ENCODE measurements at places on chromosomes 5 and 9. TPM values are rescaled to one million over a fixed set of nuclear protein-coding genes. Genes with fewer than 3 reads are reported as not detected.

DNA sequence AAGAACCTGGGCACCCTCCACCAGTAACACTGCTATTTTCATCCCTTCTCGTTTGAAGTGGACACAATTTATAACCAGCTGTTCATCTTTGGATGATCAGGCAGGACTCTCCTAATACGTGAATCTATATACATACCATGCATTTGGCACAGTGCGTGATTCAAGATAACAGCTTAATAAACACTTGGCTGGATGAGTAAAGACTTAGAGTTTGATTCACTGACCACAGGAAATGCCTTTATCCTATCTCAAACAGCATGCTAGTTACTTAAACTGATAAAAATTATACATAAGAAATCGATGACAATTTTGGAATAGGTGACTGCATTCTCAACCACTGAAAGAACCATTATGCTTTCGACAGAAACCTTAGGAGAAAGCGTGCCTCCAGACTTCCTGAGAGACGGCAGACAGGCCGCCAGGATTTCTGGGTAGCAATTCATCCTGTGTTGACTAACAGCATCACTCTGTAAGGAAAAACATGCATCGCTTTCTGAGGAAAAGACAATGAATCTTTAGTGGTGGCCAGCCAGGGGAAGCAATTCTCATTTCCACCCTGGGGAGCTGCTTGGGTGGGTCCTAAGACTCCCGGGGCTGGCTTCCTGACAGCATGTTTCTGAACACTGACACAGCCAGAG, 9.7 kb downstream of the MRPL36 start:
- DNase-seq: no peak

DNA sequence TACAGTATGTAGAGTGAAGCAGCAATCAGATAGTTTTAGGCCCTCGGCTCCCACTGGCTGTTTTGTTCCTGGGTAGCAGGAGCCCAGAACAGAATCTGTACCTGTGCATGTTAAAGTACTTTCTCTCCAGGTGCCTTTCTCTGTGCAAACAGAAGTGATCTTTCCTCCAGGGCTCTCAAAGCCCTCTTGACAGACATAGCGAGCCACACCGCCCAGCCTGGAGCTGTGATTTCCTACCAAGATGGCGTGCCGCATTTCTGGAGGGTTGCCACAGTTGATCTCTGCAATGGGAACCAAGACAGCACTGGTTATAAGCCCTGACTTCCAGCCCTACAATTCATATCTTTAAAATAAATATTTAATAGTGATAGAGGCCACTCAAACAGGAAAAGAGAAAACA, 50.9 kb downstream of the SUSD1 start:
- peak; percentile 25 for DNase-seq

- DNase-seq: peak; percentile 7
Measured at GRCh38 chr9:110016340-110016739, 191.6 kb downstream of the C9orf152 start.

- DNase-seq: peak; percentile 56
Measured at GRCh38 chr5:169139480-169140050, 161.4 kb downstream of the SLIT3 start.

GRIA1 gene
- total RNA-seq: 2.6 TPM

DNA sequence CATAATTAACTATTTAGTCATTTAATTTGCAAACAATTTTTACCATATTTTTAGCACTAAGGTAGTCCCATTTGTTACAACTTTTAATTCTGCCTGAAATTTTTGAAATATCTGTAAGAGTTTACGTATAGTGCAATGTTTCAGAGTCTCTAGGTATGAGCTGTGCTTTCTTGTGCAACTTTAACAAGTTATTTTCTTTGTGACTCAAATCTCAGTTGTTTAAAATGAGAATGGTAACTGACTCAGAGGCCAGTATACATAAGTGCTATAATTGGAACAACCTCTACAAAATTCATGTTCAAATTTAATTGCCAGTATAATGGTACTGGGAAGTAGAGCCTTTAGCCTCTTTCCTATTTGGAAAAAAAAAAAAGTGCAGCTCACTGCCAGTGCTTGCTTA, 14.2 kb upstream of the ZNF883 start:
- DNase-seq: no peak

DNA sequence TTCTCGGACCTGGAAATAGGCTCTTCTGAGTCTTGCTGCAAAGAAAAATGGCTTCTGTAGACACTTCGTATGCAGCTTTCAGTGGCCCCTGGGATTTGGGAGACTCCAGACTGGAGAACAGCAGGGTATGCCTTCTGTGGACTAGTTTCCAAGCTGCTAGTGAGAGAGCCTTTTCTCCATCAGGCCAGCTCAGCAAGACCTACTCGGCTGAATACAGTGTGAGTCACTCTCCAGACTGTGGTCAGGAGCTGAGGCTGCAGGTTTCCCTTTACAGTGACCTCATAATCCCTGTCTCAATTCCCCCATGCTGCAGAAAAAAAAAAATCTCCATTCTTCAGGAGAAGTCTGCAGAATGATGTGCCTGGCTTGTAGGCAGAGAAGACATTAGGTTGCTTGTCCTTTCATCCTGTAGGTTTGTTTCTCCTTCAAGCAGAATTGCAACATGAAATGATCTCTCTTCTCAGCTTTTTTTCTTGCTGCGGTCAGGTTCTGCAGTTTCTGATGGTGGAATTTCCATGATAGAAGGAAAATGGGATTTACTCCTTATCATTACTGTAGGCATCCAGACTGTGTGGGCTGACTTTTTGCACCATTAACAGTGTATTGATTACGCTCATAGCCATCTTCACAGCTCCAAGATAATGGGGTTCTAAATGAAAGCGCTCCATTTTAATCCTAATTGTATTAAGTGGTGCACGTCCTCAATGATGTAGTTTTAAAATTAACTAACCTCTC, 78.3 kb upstream of the TNFSF8 start:
- no peak for DNase-seq

- no peak for DNase-seq
Measured at GRCh38 chr5:33867241-33867640, 24.5 kb downstream of the ADAMTS12 start.

ADGRD2 gene
- not detected for total RNA-seq

NUTM2F gene
- not detected for total RNA-seq

DNA sequence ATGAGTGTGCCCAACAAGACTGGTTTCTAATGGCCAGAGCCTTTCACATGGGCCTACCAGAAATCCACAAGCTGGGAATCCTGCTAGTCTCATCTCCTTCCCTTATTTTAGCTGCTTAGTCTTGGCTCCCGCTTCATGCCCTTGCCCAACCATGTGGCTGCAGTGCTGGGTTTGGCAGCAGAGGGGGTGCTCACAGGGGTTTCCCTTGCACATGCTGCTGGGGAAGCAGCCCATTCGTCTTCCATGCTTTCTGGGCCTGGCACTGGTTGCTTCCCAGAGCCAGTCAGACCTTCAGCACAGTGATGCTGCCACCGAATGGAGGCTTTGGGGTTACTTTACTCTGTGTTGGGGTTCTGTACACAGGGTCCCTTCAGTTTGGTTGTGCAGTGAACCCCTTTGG, 26.3 kb downstream of the SLC46A2 start:
- DNase-seq: no peak

GRCh38 chr9:32992595-32993238, 8.7 kb downstream of the APTX start:
- DNase-seq: no peak

GRCh38 chr5:115785381-115786065, 30.9 kb downstream of the CDO1 start:
- no peak for DNase-seq
